MV-4-11 (cell line): ENCODE measurements at places on chromosomes 16 and 17.
A peak's percentile ranks its signal among the peaks of the same experiment; 100 is the strongest.

DNA sequence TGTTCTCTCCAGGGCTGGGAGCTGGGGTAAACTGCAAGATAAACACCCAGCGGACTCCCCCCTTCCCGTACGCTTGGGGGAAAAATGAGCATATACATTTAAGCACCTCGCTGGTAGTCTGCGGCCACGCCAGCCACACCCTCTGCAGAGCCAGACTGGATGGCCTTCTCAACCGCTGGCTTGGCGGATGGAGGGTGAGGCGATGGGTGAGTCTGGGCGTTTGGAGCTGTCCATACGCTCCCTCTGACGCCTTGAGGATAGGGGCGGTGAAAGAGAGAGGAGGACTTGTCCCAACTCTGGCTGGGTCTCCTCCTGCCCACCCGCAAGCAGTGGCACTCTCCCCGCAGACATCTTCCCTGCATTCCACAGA lies 1.0 kb downstream of the ITGA3 start:
- no peak for DNase-seq

DNA sequence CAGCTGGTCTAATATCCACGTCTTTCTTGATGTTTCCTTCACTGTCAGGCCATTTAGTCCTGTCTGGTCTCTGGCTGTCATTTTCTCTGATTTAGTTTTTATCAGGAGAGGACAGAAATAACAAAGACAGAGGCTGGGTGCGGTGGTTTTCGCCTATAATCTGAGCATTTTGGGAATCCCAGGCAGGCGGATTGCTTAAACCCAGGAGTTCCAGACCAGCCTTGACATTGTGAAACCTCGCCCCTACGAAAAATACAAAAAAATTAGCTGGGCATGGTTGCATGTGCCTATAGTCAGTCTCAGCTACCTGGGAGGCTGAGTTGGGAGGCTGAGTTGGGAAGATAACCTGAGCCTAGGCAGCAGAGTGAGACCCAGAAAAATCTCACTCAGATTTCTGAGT lies 7.1 kb downstream of the SRCAP start:
- DNase-seq: no peak

GRCh38 chr16:86354641-86355513 lies 155.4 kb upstream of the FOXF1 start:
- no peak for DNase-seq

DNA sequence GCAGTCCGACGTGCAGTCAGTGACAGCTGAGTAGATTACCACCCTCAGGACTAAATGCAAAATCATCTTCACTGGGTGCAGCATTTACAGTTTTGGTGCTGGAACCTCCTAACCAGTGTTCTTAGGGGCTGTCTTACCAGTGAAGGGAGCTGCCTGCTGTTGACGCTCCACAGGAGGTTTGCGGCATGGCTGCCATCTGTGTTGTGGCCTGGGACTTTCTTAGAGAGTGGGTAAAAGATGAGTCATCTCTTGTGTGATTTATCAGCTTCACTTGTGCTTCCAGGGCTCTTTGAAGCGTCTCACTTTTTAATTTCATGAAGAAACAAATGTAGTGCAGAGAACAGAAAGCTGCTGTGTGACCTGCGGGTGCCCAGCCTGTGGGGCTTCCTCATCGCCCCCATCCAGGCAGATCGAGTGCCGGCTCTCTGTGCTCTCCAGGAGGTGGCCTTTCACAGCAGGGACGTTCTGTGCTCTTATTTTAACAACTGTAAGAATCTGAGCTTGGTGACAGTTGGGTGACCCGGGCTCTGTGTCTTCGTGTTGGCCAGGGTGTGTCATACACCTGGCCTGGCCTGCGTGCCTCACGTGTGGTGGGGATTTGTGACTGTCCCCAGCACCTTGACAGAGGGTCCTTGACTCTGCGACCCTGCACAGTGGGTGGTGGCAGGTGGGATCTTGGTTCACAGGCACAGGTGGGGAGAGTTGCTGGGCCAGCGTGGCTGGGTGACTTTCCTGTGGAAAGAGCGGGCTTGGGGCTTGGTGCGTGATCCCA lies 24.3 kb upstream of the ZNF750 start:
- peak; percentile 96 for DNase-seq

DNA sequence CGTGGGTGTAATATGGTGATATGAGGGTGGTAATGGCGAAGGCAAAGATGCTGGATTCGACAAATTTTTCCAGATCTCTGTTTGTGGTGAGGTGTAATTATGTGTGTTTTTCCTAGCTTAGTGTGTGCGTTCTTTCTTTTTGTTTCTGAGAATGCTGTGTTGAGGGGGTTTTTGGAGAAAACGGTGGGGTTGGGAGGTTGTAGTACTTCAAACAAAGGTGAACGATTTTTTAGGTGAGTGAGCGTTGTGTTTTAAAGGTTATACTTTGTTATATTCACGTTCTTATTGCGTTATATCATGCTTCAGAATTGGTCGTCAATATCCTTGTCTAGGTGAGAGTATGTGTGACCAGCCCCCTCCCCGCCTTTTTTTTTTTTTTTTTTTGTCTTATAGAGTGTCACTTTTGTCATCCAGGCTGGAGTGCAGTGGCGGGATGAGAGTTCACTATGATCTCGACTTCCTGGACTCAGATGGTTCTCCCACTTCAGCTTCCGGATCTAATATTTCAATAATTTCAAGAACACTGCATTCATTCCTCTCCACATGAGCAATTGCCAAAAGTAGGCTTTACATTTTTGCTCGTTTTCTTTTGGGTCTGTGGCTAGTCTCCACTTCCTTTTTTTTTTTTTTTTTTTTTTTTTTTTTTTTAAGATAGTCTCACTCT lies 82.2 kb upstream of the RNU2-1 start:
- DNase-seq: no peak

- no peak for DNase-seq
These were observed 29.6 kb downstream of the ENDOV start for GRCh38 chr17:80444644-80444979.

DNA sequence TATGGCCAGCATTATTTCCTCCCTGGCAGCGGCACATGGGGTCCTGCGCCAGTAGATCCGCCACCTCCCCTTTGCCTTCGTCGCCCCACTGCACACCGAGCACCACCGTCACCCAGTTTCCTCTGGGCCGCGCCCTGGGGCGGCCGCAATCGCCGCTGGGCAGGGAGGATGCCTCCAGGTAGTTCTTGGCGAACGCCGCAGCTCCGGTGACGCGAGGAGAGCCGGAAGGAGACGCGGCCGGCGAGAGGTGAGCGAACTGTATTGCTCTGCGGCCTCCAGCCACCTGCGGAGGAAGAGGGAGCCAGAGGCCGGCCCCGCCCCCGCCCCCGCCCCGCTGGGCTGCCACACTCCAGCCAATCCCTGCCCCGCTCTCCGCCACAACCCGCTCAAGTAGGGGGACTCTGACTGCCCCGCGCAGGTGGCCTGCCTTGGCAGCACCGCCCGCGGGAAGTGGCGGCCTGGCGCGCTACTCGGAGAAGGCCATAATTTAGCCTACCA lies 11.8 kb upstream of the SLFN13 start:
- DNase-seq: no peak
